Activated CD8-positive, alpha-beta T cell treated with anti-CD3 and anti-CD28 coated beads, Interleukin-2, amount 10 ng/mL, durations not matched to agents 7 days and 5 days (primary cell): ENCODE measurements at places on chromosomes 6 and 20.

DNA sequence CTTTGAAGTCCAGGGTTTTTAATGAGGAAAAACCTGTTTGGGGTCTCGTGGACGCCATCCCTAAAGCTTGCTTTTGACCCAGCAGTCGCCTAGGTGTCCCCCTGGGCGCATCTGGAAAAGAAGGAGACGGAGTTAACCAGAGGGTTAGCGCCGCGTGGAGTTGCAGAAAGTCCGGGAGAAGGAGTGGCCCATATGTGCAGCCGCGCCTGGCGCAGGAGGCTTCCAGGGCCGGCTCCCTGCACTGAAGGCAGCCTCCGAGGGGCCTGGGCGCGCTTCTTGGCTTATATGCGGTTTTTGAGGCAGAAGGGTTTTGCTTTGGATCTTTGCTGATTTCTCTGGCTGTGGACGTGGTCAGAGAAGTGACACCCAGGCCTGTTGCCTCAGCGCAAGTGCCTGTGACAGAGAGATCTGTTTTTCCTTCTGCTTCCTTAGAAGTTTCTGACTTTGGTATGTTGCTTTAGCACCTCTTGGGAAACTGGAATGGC is 987 bp downstream of the TMEM181 start:
- H3K4me1 ChIP-seq = peaks cover 54% of the 10 kb centered on the region
- no peak for DNase-seq
- peaks cover 25% of the 10 kb centered on the region for H3K36me3 ChIP-seq

DNA sequence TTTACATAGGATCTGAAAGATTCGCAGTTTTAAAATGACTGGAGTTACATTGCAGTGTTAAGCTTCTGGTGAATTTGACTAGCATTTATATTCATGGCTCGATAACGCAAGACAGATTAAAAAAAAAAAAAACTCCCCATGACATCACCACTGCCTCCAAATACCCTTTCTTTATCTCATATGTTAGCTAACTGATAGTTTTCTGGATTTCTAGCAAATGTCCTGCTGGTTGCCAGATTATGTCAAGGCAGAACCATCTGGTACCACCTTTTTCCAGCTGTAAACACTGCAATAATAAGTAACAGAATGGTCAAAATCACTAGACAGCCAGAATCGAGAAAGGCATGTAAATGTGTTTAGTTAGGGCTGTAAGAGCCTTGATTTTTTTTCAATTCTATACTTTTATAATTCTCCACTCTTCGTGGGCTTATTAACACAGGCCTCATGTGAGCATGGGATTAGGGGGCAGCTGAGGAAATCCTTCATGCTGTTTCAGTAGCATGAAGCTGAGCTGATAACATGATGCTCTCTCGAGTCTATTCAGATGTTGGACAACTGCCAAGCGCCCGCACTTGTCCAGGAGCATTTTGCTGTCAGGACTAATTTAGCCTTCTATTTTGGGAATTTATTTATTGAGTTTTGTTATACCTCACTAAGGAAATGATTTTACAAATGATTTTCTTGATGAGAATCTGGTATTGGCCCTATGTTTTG is 166.0 kb upstream of the SCGN start:
- H3K36me3 ChIP-seq = no peaks in the 10 kb centered on the region
- no peak for DNase-seq
- H3K27ac ChIP-seq = no peak overlapping the region
- H3K4me3 ChIP-seq = no peak overlapping the region

DNA sequence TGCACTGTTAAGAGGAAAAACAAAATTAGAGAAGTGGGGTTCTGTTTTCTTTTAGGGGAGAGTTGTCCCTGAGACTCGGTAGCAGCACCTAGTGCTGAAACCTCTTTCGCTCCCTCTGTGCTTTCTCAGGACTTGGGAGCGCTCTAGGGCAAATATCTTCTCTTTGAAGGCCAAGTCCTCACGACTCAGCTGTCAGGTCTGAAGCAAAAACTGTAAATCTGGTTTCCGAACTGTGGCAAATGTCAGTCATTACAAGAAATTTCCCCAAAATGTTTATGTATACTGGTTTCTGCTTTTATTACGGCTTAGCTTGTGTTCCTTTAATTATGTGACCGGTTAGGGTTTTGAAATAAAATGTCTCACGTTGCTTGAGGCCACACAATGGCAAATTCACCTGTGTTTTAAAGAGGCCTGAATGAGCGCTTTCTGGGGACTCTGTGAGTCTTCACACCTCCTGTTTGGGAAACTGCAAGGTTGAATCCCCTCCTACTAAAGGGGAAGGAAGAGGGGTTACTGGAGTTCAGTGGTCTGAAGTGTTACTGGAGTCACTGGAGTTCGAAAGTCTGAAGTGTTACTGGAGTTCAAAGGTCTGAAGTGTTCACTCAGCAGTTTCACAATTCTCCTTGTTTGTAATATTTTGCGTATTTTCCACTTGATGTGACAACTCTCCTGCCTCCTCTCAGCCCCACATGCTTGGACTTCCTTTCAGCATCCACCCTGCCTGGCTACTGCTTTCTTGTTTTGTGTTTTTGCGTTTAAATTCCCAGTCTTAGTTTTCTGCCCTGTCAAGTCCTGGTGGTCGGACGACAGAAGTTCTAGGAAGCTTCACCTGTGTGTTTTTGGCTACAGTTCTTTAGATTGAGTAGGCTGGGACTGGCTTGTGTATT is 1.6 kb downstream of the SMPDL3A start:
- peaks cover 49% of the 10 kb centered on the region for H3K27me3 ChIP-seq
- peak overlapping the region; percentile 83 for H3K4me3 ChIP-seq
- DNase-seq = no peak
- no peaks in the 10 kb centered on the region for H3K36me3 ChIP-seq

DNA sequence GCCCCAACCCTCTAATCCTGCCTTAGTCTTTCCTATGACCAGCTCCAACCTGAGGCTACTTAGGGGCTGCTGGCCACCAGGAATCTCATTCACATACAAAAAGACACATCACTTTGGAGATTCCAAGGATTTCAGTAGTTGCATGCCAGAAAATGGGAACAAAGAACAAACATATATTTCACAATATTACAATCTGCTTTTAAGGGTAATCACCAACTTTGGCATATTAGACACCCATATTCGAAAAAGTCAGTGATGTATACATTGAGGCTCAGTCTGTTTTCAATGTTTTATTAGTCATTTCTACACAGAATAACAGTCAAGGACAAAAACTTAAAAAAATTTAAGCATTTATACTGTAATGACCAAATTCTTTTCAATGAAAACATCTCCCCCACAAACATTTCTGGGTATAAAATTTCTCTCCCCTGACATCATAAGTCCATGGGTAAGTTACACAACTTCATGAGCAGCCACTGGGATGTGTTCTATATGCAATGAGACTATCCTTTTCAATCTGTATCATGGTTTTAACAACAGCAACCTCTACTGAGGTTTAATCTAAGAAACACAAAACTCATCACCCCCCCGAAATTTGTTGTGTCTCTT is 103.5 kb downstream of the MAP7 start:
- no peak for DNase-seq
- H3K27ac ChIP-seq = no peak overlapping the region
- H3K36me3 ChIP-seq = no peaks in the 10 kb centered on the region
- no peak overlapping the region for H3K4me3 ChIP-seq

DNA sequence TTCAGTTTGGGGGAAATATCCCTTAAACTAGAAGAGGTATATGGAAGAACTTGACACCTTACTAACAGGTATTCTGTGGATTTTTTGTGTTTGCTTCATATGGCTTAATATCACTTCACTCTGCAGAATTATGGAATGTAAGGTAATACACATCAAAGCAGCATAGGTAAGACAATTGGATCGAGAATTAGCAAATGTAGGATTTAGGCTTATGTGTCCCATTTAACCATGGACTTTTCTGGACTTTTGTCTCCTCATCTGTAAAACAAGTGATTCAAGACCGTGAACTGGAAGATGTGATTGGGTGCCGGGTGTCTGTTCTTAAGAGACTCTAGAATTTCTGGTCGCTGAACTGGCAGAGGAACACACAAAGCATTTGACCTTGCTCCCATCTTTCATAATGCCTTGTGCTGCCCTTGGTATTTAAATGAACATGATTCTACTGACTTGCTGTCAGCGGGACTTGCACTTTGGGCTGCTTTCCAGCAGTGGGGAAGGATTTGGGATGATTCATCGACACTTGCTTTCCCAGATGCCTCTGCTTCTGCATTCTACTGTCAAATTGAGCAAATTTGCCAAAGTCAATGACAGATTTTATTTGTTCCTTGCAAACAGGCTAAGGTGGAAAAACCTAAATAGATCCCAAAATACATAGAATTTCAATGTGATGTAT is 199.8 kb downstream of the PLCB1 start:
- no peak overlapping the region for H3K4me3 ChIP-seq
- H3K27ac ChIP-seq = no peak overlapping the region
- no peak for DNase-seq
- no peaks in the 10 kb centered on the region for H3K36me3 ChIP-seq

- no peak overlapping the region for H3K4me3 ChIP-seq
- H3K27ac ChIP-seq = no peak overlapping the region
- DNase-seq = no peak
- H3K4me1 ChIP-seq = no peaks in the 10 kb centered on the region
These were observed 211.1 kb downstream of the PLCB4 start for GRCh38 chr20:9279918-9280401.

- no peak overlapping the region for H3K4me3 ChIP-seq
- no peaks in the 10 kb centered on the region for H3K4me1 ChIP-seq
These were observed 46.9 kb downstream of the MAP3K4 start for GRCh38 chr6:161038229-161039031.

GRCh38 chr20:39851459-39851858 is 837.6 kb downstream of the MAFB start:
- H3K27me3 ChIP-seq = no peaks in the 10 kb centered on the region
- H3K4me3 ChIP-seq = no peak overlapping the region
- H3K27ac ChIP-seq = no peak overlapping the region

GRCh38 chr20:44596010-44596409 is 13.6 kb downstream of the PKIG start:
- H3K27me3 ChIP-seq = peaks cover 1% of the 10 kb centered on the region
- H3K4me1 ChIP-seq = peaks cover 24% of the 10 kb centered on the region
- H3K4me3 ChIP-seq = no peak overlapping the region
- no peaks in the 10 kb centered on the region for H3K36me3 ChIP-seq

DNA sequence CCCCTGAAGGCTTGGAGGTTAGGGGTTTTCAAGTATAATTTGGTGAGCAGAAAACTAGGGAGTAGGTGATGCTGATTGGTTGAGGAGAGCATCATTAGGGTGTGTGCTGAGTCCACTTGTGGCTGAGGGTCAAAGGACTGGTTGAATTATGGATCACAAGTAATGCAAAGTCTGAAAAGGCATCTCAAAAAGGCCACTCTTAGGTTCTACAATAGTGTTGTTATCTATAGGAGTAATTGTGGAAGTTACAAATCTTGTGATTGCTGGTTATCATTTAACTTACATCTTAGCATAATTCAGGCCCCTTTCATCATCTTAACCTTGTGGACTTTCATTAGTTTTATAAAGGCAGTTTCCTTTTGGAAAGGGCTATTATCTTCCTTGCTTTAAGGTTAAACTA is 60.8 kb downstream of the UBR2 start:
- peaks cover 11% of the 10 kb centered on the region for H3K4me1 ChIP-seq
- no peak for DNase-seq

DNA sequence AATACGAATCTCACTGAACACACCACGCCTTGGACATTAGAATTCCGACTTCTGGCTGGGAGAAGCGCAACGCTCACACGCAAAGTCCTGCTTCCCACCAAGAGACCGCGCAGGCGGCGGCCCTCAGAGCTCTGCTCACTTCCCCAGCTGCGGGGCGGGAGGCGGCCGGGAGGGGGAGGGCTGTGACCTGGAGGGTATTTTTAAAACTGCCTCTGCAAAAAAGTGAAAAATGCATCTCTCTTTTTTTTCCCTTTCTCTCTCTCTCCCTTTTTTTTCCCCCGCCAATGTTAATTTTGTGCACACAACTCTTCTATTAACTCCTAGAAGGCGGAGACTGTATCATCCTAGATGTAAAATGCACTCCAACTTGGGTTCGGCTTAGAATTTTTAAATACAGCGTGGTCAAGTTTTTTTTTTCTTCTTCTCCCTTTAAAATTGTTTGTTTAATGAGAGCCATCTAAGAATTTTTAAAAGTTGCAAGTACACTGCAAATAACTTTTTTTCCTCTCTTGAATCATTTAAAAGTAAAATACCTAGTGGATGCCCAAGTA is 66.4 kb downstream of the STX11 start:
- H3K27me3 ChIP-seq = peaks cover 2% of the 10 kb centered on the region
- H3K36me3 ChIP-seq = peaks cover 10% of the 10 kb centered on the region
- DNase-seq = no peak
- peaks cover 32% of the 10 kb centered on the region for H3K4me1 ChIP-seq
- H3K27ac ChIP-seq = peak overlapping the region; percentile 98

DNA sequence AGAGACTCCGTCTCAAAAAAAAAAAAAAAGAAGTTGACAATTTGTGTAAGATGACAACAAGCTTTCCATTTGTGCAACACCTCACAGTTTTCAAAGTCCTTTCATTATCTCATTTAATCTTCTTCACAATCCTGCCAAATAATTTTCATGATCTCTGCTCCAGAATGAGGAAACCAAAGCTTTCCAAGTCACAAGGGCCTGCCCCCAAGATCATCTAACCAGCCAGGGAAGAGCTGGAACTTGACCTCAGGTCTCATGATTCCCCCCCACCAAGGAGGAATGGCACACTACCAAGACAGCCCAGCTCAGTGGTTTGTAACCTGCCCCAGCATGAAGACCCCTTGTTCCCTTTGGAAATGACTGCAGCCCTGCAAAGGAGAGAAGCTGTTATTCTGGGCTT is 74.0 kb upstream of the PIM1 start:
- H3K4me3 ChIP-seq = no peak overlapping the region
- H3K4me1 ChIP-seq = peaks cover 21% of the 10 kb centered on the region

GRCh38 chr6:101879782-101880181 is 486.3 kb downstream of the GRIK2 start:
- DNase-seq = no peak
- no peaks in the 10 kb centered on the region for H3K4me1 ChIP-seq
- no peaks in the 10 kb centered on the region for H3K27me3 ChIP-seq

- H3K4me3 ChIP-seq = no peak overlapping the region
- no peak for DNase-seq
- H3K27ac ChIP-seq = no peak overlapping the region
- peaks cover 2% of the 10 kb centered on the region for H3K36me3 ChIP-seq
- H3K4me1 ChIP-seq = peaks cover 5% of the 10 kb centered on the region
- peaks cover 32% of the 10 kb centered on the region for H3K27me3 ChIP-seq
These were observed 7.3 kb downstream of the JAG1 start for GRCh38 chr20:10666221-10667076.
